Activated CD8-positive, alpha-beta T cell treated with anti-CD3 and anti-CD28 coated beads for 36 hours (primary cell): ENCODE measurements at places on chromosomes 6 and 20.

GRCh38 chr20:10863337-10864060 lies 189.7 kb upstream of the JAG1 start:
- DNase-seq, result no peak

- no peak for DNase-seq
Measured at GRCh38 chr6:150490586-150490985, 109.1 kb upstream of the PLEKHG1 start.

- DNase-seq, result no peak
Measured at GRCh38 chr20:677957-678356, 2.4 kb upstream of the SCRT2 start.

DNA sequence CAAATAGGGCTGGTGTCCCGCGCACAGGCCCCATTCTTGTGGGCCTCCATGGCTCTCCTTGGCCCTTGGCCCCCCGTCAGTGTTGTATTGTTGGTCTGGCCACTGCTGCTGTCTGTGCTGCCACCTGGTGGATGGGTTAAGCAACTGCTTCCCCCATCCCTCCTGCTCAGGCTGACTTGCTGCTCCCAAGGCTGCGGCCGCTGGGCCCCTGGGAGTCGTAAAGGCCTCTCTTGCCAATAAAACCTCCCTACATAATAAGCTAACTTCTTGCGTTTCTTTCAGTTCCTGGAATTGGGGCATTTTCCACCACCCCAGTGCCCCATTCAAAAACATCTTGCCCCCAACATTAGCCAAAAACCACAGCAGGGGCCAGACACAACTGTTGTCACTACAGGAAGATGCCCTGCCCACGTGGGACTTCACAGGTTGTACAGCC lies 27.1 kb downstream of the CD83 start:
- peak; percentile 74 for DNase-seq

DNA sequence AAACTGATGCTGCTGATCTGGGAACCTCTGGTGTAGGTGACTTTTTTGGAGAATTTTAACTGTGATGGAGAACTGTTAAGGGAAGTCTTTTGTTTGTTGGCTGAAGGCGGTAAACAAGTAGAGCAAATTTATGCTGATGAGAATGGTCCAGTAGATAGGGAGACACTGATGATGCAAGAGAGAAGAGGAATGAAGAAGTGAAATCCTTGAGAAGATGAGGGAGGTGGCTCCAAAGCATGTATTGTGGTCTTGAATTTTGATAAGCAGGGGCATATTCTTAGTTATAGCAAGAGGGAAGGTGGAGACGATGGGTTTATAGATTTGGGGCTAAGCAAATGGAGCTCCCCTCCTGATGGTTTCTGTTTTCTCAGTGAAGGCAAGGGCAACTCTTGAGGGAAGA lies 22.0 kb downstream of the MAPK14 start:
- no peak for DNase-seq

- peak; percentile 46 for DNase-seq
Measured at GRCh38 chr6:128327890-128328289, 192.5 kb downstream of the PTPRK start.

- DNase-seq, result no peak
Measured at GRCh38 chr6:38215225-38215624, 395.7 kb downstream of the ZFAND3 start.

DNA sequence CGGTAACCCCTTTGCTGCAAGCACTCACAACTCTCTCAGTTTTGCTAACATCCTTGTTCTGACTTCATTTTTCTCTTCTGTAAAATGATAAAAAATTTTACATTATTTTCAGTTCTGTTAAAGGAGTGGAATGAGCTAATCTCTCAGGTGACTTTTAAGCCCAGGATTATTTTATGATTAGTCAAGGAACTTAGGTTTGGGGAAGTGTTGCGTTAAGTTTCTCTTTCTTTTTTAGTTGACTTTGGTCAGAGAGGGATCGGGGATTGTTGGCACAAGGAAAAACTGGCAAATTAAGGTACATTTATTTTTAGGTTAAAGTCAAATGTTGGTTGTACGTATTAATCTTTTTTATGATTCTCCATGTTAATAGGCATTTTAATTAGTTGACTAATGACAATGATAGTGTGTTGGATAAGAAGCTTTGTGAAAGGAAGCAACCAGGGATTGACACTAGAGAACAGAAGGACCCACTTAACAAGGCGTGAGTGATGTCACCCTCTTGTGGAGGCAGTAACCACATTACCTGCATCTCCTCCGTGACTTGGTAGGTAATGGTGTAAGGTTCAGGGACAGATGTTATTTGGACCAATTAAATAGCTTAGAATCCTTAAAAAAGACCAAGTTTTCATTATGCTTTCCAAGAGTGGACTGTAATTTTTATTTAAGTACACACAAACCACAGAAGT lies 31.6 kb downstream of the CD83 start:
- no peak for DNase-seq

DNA sequence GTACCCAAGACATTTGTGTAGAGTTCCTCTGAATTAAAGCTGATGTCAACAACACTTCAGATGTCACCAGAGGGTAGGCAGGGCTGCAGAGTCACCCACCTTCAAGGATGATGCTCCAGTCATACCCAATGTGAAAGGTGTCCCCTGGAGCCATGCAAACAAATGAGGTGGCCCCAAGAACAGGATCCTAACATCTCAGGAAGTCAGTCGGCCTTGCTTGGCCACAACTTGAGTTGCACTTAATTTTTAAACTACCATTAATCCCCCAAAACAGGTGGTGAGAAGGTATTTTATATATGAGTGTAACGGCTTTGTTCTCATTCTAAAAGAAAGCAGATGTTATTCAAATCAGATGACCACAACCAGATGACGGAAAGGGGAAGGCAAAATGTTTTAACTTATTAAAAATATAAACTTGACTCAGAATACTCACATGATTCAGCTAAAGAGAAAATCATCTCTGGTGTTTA lies 21.1 kb upstream of the SERPINB1 start:
- peak; percentile 67 for DNase-seq
